Activated naive CD8-positive, alpha-beta T cell treated with anti-CD3 and anti-CD28 coated beads for 36 hours (primary cell): ENCODE measurements at places on chromosomes 5 and 9. TPM values are rescaled to one million over a fixed set of nuclear protein-coding genes. Genes with fewer than 3 reads are reported as not detected.

Gene FCN2
- total RNA-seq: not detected

Gene NR5A1
- total RNA-seq: not detected

Gene NIPAL4
- total RNA-seq: 0.64 TPM

Gene SUSD3
- total RNA-seq: 28.8 TPM

Gene MYMK
- total RNA-seq: not detected

Gene PCDHGB6
- not detected for total RNA-seq

Gene TRIM14
- 47.4 TPM for total RNA-seq

Gene FOXD4L6
- total RNA-seq: not detected

Gene CLIC3
- not detected for total RNA-seq

Gene CD72
- total RNA-seq: 11.5 TPM

Gene GLDC
- 0.68 TPM for total RNA-seq
